Cerebellum (tissue), 4 donors: ENCODE measurements at places on chromosomes 4 and X. TPM values are rescaled to one million over a fixed set of nuclear protein-coding genes. Genes with fewer than 3 reads are reported as not detected.

The ZNF280C gene
- total RNA-seq, result 11.5 TPM

The NDUFA1 gene
- 40.2 TPM for total RNA-seq

The BGN gene
- total RNA-seq, result 7.9 TPM

The PAK3 gene
- total RNA-seq, result 63.2 TPM

The XK gene
- 4.1 TPM for total RNA-seq

The NLGN4X gene
- total RNA-seq, result 51.3 TPM

The AWAT2 gene
- not detected for total RNA-seq

The MAGEH1 gene
- total RNA-seq, result 45.6 TPM

The USP17L30 gene
- total RNA-seq, result not detected

The PLA2G12A gene
- total RNA-seq, result 26.8 TPM

The CCDC120 gene
- total RNA-seq, result 4.3 TPM

The PRR32 gene
- not detected for total RNA-seq

The EFHC2 gene
- 3.4 TPM for total RNA-seq

The MAOB gene
- total RNA-seq, result 1.7 TPM

The TNIP3 gene
- 0.73 TPM for total RNA-seq

The FDCSP gene
- not detected for total RNA-seq

The GPR50 gene
- total RNA-seq, result not detected

The HMX1 gene
- total RNA-seq, result 0.18 TPM

The SH2D1A gene
- not detected for total RNA-seq

The SFRP2 gene
- total RNA-seq, result 3.7 TPM

The MAGEE2 gene
- 2.0 TPM for total RNA-seq

The GLUD2 gene
- 5.6 TPM for total RNA-seq

The PDCL2 gene
- not detected for total RNA-seq

The ESX1 gene
- not detected for total RNA-seq

The SSX4 gene
- not detected for total RNA-seq

The FAM47A gene
- total RNA-seq, result not detected
